M059J (cell line): ENCODE measurements at places on chromosomes 12 and 14. TPM values are rescaled to one million over a fixed set of nuclear protein-coding genes. Genes with fewer than 3 reads are reported as not detected.

- DNase-seq: no peak
Measured at GRCh38 chr12:113932381-113933196, 33.5 kb downstream of the RBM19 start.

- DNase-seq: peak; percentile 65
Measured at GRCh38 chr12:76449583-76449982, 101.4 kb upstream of the BBS10 start.

DNA sequence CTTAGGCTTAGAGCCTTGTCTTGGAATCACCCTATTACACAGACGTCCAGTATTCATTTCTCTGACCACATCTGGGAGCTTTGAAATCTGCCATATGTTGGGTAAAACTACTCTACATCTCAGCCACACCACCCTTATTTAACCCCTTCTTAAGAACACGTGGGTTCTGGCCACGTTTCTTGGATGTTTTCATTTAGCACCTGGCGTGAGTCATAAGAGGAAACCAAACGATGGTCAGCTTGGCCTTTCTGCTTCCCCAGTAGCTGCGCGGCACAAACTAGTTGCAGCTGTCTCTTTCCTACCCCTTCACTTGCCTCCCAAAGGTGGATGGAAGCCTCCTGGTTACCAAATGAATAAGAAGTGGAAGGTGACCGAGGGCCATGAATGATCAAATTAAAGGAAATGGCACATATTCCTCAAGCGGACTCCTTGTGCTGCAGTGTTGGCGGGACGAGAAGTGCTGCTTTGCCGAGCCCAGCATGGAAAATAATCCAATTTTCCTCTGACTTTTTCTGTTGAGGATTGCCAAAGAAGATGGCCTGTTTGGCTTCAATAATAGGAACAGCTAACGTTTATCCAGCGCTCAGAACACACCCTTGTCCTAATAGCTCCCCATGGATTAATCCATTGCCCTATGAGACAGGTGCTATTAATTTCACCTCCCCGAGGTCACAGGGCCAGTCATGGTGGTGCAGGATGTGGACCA is 154.1 kb downstream of the ZNF664 start:
- no peak for DNase-seq

GRCh38 chr12:13609894-13610679 is 371.3 kb downstream of the GRIN2B start:
- no peak for DNase-seq

GRCh38 chr12:69321351-69321750 is 26.8 kb upstream of the LYZ start:
- no peak for DNase-seq

Gene OR4E2
- total RNA-seq: not detected in 2 replicates

Gene C14orf132
- 0.34 and 2.0 TPM in 2 replicates for total RNA-seq
